NCI-H1092 treated with DMSO at 0.1 percent for 48 hours (cell line): ENCODE measurements at places on chromosomes 6 and 20.

DNA sequence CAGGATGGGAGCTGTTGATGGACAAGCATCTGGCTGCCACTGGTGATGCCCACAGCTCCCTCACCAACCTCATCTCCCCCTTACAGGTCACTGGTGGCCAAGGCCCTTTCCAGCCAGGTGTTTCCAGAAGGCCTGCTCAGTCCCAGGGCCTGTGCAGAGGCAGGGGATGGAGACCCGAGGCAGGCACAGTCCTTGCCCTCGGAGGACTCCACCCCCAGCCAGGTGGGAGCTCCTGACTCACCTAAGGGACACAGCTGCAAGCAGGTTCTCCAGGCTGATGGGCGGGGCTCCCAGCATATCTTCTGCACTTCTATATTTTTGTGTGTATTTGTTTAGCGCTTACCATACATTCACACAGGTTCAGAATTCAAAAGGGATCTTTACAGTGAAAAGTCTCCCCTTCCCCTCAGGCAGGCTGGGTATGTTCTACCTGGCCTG lies 17.4 kb downstream of the PRPH2 start:
- no peak for DNase-seq

- DNase-seq: peak; percentile 0
Measured at GRCh38 chr6:2480267-2480966, 235.0 kb upstream of the GMDS start.

GRCh38 chr6:136753624-136754023 lies 38.7 kb downstream of the MAP3K5 start:
- no peak for DNase-seq

DNA sequence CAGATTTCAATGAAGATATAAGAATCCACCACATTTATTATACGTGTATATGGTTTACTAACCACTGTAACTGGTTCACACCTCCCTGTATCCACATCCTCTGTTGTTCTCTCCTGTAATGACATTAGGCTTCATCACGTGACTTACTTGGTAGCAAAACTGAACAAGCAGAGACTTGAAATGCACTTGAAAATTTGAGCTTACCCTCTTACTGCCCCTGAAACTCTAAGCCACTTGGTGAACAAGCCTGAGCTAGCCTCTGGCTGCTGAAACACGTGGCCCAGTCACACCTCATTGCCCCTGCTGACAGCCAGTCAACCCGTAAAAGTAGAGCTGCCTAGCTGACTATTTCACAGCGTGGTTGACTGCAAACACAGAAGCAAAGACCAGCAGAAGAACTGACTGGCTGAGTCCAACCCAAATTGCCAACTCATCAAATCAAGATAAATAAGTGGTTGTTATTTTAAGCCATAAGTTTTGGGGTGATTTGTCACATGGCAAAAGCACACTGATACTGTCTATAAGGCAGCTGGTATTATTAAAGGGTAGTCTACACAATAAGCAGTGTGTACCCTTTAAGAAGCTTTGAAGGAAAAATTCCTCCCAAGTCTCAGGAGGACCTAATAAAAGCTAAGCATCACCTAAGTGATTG lies 109.0 kb downstream of the RALGAPA2 start:
- peak; percentile 9 for DNase-seq

GRCh38 chr20:31881945-31882344 lies 11.5 kb downstream of the TTLL9 start:
- no peak for DNase-seq

GRCh38 chr6:12436683-12437082 lies 146.5 kb downstream of the EDN1 start:
- DNase-seq: no peak

DNA sequence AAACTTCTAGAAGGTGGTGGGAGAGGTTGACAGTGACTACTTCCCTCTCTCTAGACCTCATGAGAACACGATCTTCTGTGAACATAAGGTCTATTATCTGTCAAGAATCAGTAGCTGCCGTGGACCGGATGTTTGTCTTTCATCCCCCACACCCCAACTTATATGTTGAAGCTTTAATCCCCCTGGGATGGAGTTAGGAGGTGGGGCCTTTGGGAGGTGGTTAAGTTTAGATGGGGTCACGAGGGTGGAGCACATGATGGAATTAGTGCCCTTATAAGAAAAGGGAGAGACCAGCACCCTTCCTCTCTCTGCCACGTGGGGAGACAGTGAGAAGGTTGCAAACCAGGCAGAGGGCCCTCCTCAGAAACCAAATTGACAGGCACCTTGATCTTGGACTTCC lies 409.1 kb downstream of the QKI start:
- no peak for DNase-seq

- DNase-seq: no peak
Measured at GRCh38 chr20:17542481-17542880, 11.3 kb upstream of the BFSP1 start.

DNA sequence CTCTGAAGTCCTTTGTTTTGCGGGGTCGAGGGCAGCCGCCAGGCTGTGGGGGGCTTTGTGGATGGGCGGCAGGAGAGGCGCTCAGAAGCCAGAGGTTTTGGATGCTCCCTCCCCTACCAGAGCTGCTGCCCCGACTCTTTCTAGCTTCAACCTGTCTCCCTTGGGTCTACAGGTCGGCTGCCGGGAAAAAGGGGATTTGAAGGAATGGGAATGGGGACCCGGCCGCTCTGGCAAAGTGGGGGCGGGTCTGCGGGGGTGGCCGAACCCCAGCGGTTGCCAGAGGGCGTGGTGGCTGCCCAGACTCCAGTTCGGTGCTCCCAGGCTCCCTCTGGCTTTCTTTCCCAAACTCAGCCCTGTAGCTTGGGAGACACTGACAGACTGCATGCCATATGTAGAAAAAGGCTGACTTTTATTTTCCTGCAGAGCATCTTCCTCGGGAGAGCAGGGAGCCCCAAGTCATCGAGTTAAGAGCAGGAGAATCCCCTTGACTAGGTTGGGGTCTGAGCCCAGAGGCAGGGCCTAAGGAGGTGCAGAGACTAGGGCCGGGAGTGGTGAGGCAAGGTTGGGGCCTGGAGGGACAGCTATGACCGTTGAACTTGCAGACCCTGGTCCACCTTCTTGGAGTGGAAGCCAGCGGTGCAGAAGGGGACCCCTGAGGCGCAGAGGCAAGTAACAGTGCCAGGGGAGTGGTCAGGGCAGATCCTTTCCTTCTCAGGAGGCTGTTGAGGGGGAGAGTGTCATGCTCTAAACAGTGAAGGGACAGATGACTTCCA lies 1.4 kb upstream of the PPP1R18 start:
- no peak for DNase-seq

GRCh38 chr6:136365776-136366354 lies 76.2 kb upstream of the BCLAF1 start:
- DNase-seq: peak; percentile 35

GRCh38 chr6:105786449-105786848 lies 299.7 kb upstream of the PRDM1 start:
- no peak for DNase-seq

DNA sequence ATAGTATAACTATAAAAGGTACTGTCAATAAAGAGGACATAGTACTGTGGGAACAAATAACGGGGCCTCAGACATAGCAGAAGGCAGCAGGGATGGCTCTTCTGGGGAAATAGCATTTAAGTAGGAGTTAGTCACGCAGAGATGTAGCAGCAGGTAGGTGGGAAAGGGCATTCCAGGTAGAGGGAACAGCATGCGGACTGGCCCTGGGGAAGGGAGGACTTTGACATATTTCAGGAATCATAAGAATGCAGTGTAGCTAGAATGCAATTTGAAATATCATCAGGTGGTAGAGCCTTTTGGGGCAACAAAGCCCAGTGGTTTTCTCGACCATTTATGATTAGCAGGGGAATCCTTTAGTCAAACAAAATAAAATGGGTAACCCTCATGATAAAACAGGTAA lies 191.1 kb downstream of the SLC24A3 start:
- DNase-seq: no peak
